GM06990 (cell line): ENCODE measurements at places on chromosomes 1 and 21.

GRCh38 chr1:37655274-37655673 lies 20.6 kb upstream of the RSPO1 start:
- no peak for DNase-seq

GRCh38 chr21:15329191-15329590 lies 264.4 kb upstream of the NRIP1 start:
- no peak for DNase-seq

GRCh38 chr1:198825254-198825653 lies 186.4 kb downstream of the PTPRC start:
- DNase-seq = no peak

- no peak for DNase-seq
Measured at GRCh38 chr21:44816761-44817505, 929 bp downstream of the SUMO3 start.

GRCh38 chr1:201612645-201613044 lies 73.7 kb downstream of the NAV1 start:
- DNase-seq = no peak

GRCh38 chr1:160637821-160638539 lies 8.9 kb downstream of the SLAMF1 start:
- no peak for DNase-seq
